Osteocyte (in vitro differentiated cells): ENCODE measurements at places on chromosomes 1 and 21. TPM values are rescaled to one million over a fixed set of nuclear protein-coding genes. Genes with fewer than 3 reads are reported as not detected.
A peak's percentile ranks its signal among the peaks of the same experiment; 100 is the strongest.

DNA sequence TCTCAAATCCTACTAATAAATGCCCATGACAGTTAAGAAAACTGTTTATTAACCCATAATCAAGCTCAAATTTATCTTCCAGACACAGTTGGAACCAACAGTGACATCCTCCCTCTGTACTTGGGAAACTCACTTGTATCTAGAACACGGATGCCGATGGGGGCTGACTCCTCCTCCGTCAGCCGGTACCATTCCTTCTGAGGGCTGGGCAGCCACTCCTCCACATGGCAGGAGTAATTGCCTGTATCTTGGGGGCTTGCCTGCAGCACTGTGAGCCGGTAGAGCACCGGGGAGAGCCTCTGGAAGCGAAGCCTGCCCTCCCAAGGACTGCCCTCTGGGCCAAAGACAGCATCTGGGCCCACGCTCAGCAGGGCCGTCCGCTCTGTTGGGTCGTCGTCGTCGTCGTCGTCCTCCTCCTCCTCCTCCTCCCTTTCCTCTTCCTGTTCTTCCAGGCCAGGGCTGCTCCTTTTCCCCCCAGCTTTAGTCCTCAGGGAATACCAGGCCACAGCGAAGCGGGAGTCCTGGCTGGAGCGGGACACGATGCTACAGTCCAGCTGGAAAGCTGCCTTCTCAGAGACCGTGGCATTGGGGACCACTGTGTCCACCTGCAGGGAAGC lies 8.5 kb upstream of the CD58 start:
- H3K27ac ChIP-seq = no peak overlapping the region
- H3K27me3 ChIP-seq = no peaks in the 10 kb centered on the region
- peaks cover 6% of the 10 kb centered on the region for H3K4me1 ChIP-seq
- H3K36me3 ChIP-seq = peaks cover 21% of the 10 kb centered on the region

GRCh38 chr1:156571919-156572662 lies at the start of gene IQGAP3:
Gene IQGAP3 (minus strand): TSS chr1:156572565. CDS start chr1:156572529, 36 bp downstream.
- peak within 1 kb of the TSS; percentile 94 for H3K4me3 ChIP-seq
- H3K36me3 ChIP-seq = no peaks in the 10 kb centered on the region

- no peaks in the 10 kb centered on the region for H3K27me3 ChIP-seq
- no peak for DNase-seq
Observed at GRCh38 chr21:37751268-37751975, 164.8 kb downstream of the KCNJ6 start.

CD2 gene
- total RNA-seq = not detected in 2 replicates

BLACAT1 gene
- not detected in 2 replicates for total RNA-seq
